ENCODE measurements at places on chromosomes 3 and 15.

DNA sequence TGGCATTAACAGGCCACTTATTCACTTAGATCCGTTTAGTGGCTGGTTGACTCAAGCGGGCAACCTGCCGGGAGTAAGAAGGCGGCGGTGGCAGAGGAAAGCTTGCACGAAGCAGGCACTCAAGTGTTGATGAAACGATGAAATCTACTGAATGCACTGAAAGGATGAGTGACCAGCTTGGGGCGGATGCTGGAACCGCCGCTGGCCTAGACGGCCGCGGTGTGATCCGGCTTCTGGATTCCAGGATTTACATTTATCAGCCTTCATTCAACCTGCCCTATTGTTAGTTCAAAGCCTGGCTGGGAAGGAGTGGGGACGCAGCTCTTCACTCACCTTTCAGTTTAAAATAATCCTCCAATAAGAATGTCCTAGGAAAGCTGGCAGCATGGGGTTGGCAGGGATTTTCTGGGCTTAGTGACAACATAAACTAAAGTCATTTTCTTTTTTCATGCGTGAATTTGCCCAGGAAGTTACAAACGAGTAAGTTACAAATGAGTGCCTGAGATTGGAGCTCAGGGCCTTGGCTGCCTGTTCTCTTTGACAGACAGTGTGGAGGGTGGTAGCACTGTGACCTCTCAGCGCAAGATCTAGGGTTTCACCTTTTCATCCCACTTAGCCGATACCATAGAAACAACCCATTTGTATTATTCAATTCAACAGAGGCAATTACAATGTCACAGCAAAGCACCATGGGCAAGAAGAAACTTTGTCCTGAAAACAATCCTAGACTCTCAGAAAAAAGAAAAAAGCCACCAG is 1.1 kb upstream of the PLCH1 start:
- DNase-seq, result peak; percentile 24

DNA sequence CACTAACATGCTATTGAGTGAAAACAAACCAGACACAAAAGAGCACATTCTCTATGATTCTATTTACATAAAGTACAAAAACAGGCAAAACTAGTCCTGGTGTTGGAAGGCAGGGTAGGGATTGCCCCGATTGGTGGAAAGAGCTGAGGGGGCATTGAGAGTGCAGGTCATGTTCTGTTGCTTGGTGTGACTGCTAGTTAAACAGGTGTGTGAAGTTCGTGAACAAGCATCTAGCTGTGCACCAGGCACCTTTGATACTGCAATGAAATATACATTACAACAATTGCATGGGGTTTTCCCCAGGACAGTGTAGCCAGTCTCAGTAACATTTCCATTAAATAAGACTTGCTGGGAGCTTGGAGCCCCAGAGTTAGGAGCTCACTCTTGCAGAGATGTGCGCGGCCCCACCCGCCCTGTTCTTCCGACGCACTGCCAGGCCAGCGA is 26.3 kb upstream of the THRB start:
- DNase-seq, result no peak

DNA sequence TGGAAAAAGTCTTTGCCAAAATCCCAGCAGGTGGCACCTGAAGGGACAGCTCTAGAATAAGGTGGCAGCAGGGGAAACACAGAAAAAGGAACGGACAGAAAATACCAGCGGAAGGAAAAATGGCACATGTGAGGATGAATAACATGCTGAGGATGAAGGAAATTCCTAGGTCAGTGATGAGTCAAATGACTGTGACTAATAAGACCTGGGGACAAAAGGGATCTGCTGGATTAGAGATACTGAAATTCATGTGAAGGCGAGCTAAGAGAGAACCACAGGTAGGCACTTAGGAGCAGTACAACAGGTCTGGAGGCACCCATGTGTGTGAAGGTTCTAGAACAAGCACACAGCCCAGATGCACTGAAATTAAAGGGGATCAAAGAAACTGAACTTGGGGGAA is 482.5 kb downstream of the FOXP1 start:
- no peak for DNase-seq

DNA sequence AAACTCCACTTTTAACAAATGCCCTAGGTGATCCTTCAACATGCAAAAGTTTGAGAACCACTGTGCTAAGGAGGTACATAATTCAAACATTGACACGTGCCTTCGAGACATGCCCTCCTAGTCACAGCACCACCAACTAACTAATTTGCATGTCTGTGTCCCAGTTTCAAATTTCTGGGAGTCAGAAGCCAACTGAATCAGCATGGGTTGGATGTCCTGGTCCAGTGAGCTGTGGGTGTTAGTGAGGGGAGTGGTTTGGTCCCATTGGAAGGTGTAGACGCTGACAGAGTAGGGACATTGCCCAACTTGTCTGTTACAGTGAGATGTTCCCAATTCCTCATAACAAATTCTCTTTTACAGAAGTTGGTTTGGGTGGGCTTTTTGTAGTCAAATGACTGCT is 67.3 kb upstream of the ADPGK start:
- no peak for DNase-seq

- no peak for DNase-seq
Observed at GRCh38 chr3:14411166-14411526, 8.7 kb downstream of the SLC6A6 start.

DNA sequence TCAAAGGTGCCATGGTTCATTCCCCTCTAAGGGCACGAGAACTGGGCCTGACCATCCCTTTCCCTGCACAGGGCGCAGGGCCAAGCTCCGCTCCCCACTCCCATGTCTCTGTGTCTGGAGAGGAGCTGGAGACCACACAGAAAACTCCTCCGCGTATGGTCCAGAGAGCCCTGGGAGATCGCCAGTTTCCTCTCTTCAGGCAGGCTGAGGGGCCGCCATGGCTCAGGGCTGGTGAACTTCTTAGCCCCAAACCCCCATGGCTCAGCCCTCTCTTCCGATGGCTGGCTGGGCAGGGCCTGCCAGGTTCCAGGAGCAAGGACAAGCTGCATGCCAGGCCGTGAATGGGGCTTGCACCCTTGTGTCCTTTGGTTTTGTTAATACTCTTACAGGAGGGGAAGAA is 52.9 kb downstream of the EXOG start:
- no peak for DNase-seq

DNA sequence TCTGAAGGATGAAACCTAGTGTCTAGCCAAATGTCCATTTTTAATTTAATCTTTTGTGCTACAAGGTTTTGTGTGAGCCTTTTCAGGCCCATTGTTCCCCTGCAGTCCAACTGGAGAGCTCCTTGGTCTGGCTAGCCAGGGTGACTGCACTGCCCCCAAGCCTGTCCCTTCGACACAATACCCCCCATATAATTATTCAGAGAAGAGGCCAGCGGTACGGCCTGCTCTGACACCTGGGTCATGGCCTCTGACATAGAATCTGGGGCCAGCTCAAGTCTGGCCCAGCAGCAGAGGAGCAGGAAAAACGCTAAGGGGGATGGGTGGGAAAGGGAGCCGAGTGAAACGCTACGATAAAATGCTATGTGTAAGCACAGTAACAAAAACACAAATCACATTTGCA is 64.2 kb upstream of the PYGO1 start:
- DNase-seq, result no peak

DNA sequence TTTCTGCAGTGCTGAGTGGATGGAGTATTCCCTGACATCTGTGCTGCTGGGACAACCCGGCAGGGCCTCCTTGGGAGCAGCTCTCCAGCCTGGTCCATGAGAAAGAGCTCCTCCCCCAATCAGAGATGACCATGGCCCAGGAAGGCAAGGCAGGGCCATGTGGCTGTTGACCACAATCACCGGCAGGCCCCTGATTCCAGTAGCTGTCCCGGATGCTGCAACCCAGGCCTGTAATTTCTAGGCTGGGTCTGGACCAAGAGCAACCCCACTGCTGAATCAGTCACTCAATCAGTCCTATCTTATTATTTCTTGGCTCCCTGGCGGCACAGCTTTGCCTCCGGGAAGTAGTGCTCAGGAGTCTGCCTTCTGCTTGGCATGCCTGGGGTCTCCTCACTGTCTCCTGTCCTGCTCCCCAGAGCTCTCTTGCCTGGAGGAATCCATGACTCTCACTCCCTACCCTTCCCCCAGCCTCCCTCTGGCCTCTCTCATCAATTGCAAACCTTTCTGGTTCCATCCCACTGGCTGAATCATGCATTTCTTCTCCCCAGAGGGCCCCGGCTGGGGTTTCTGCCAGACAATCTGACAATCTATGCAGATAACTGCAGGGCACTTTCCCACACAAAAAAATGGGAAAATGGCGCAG is 32.6 kb upstream of the ITGA11 start:
- DNase-seq, result no peak

GRCh38 chr15:79598639-79599038 is 166.5 kb downstream of the MINAR1 start:
- no peak for DNase-seq

- no peak for DNase-seq
Observed at GRCh38 chr3:133459400-133459799, 59.5 kb downstream of the BFSP2 start.

DNA sequence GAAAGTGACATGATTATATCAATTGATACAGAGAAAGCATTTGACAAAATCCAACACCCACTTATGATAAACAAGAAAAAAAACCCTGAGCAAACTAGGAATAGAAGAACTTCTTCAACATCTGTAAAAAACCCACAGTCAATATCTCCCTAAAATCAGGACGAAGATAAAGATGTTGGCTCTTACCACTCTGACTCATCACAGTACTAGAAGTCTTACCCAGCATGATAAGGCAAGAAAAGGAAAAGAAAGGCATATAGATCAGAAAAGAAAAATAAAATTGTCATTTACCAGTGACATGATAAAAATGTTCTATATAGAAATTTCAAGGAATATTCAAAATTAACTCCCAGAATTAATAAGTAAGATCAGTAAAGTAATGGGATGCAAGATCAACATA is 7.2 kb upstream of the FBXW12 start:
- no peak for DNase-seq

GRCh38 chr3:146712806-146713205 is 107.7 kb upstream of the PLSCR5 start:
- no peak for DNase-seq

DNA sequence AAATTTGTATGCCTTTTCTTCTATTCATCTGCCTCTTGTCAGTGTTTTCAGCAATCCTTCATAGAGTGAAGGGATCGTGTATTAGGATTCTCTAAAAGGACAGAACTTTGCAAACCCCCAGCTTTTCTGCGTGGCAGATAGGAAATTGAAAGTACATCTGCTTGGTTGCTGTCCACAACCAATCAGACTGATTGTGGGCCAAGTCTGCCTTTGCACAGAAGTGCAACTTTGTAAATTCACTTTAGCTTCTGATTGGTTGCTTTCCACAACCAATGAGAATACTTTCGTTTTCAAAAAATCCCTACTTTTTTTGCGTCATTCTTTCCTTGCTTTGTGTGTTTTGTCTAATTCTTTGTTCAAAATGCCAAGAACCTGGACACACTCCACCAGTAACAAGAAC is 847.4 kb downstream of the FHIT start:
- no peak for DNase-seq

DNA sequence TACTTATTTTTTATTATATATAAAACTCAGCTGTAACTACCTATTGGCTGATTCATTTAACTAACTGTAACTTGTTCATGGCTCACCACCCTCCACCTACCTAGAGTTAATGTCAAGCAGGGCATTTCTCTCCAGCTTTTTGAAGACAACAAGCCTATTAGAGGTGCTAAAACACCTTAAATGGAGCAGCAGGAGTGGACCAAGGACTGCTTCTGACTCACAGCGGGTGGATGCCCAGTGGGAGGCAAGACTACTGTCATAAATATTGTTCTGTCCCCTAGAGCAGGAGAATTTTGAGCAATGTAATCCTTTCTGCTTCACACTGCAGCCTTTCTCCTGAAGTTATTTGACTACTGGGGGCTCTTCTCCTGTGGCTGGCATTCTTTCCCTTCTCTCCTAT is 146.9 kb downstream of the CLSTN2 start:
- no peak for DNase-seq

- DNase-seq, result no peak
Observed at GRCh38 chr3:67688231-67688630, 33.8 kb upstream of the SUCLG2 start.

GRCh38 chr15:41285285-41285684 is 47.1 kb downstream of the OIP5 start:
- no peak for DNase-seq

GRCh38 chr3:108131475-108132134 is 40.8 kb upstream of the CD47 start:
- DNase-seq, result no peak

DNA sequence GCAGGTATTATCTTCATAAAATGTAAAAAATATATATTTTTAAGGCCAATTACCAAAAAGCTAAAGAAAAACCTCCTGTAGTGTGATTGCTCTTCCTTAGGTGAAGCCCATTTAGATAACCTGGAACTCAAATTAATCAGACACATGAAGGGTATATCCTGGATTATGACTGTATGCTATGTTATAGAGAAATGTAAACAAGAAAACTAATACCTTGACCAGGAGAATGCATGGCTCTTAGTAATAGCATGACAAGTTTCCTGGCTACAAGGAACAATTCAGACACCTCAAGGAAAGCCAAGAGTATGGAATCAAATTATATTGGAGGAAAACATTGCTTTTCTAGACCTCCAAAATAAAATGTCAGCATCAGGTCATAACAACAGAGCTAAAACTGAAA is 14.0 kb upstream of the CFAP161 start:
- no peak for DNase-seq

GRCh38 chr15:55853134-55853533 is 110.2 kb upstream of the PRTG start:
- DNase-seq, result no peak

DNA sequence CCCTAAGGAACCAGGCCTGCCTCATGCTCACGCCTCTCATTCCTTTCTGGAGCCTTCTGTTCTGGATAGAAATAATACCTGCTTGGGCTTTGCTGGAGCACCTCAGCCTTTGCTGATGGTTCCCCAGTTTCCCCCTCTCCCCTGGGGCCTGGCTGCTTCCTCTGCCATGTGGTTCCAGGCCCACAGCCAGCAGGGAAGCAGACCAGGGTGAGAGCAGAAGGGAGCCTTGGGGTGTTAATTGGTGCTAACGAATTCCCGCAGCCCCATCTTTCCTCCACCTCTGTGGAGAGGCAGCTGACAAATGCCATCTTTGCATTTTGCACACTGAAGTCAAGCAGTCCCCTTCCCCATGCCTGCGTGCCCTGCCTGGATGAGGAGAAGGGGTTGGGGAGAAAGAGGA is 13.1 kb upstream of the CORO2B start:
- no peak for DNase-seq

DNA sequence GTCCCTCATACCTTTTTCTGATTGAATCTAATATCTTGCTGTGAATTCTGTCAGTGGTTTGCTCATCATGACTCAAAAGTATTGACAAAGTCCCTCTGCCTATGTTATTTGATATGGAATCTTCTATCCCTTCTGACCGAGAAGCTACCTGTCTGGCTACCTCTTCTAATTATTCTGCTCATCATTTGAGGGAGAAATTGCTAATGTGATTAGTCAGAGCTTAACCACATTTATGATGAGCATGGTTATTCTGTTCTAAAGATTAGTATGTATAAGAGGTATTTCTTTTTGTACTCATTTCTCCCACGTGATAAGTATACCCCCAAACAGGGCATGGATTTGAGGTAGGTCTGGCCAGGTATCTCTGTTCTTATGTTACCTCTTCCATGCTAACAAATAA is 428.4 kb upstream of the KCNMB2 start:
- DNase-seq, result no peak

GRCh38 chr15:66400351-66400774 is 13.7 kb downstream of the MAP2K1 start:
- DNase-seq, result no peak

All from globus pallidus (tissue), 1 donor.